ENCODE measurements at places on chromosomes 2 and 18.

DNA sequence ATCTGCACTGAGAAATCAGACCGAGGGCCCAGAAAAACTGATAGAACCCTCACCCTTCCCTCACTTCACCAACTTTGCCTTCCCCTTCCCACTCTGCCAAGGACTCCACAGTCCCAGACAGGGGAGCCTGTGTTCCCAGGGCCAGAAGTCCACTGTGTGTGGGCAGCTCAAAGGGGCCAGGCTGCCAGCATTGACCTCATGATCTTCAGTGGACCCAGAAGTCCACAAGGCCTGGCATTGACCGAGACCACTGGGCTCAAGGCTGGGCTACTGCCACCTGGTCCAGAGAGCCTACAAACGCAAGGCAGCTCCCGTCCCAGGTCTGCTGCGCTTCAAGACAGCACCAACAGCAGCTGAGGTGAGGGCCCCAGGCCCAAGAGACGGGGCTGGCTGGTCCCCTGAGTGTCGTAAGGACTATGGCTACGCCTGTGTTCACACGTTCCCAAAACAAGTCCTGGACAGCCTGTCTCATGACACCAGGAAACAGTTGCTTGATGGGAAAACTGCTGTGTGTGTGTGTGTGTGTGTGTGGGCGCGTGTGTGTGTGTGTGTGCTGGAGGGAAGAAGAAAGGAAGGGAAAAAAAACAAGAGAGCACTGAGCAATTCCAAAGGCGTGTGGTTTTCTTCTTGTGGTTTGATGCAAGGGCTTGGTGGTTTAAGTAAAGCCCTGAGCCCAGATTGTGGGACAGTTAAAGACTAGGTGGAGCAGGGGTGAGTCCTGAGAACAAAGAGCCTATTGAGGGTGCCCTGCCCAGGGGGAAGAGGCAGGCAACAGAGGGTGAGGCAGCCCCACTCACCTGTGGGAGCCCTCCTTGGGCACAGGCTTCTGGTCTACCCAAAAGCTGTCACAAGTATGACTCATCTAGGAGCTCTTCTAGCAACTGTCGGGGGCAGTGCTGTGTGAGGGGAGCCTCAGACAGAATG is 46.6 kb upstream of the ZBTB7C start:
- DNase-seq, result no peak
- no peaks in the 10 kb centered on the region for H3K27me3 ChIP-seq
- H3K4me1 ChIP-seq, result peaks cover 55% of the 10 kb centered on the region
- H3K27ac ChIP-seq, result no peak overlapping the region

DNA sequence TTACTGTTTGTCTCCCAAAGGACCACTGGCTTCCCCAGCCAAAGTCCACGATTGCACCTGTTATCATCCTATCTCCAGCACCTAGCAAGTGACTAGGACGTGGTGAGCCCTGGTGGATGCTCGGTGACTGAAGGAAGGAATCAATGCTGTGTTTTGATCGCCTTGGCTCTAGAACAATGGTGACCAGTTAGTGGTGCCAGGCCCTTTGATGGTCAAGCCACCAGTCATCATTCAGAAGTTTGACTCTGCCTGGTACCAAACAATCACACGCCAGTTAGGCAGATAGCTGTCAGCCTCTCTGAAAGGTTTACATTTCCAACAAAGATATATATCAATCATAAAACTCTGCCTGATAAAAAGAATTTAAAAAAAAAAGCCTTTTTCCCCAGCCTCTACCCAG is 244.1 kb downstream of the SH3BP4 start:
- peaks cover 9% of the 10 kb centered on the region for H3K4me1 ChIP-seq
- peaks cover 25% of the 10 kb centered on the region for H3K27me3 ChIP-seq
- no peak overlapping the region for H3K4me3 ChIP-seq
- no peaks in the 10 kb centered on the region for H3K36me3 ChIP-seq
- H3K27ac ChIP-seq, result no peak overlapping the region

DNA sequence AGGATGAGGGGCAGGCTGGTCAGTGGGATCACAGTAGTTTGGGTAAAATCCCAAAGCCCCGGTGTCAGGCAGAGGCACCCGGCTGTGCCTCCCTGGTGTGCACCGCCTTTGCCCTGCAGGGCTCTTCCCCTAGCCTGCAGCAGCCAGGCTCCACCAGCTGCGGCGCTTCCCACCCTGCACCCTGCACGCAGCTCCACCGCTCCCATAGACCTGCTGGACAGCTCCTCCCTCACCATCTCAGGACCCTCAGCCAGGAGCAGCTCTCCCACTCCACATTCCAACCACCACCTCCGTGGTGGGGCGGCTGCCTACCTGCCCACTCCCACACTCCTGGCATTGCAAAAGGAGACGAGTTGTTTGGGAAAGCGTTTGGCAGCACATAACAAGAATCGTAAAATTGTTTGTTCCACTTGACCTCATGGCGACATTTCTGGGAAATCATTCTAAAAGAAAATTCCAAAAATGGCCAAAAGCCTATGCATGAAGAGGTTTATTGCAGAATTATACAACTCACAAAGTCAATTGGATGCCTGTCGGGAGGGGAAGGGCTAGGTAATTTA is 287.4 kb upstream of the HDAC4 start:
- DNase-seq, result no peak
- H3K36me3 ChIP-seq, result no peaks in the 10 kb centered on the region
- H3K4me1 ChIP-seq, result no peaks in the 10 kb centered on the region
- H3K27ac ChIP-seq, result no peak overlapping the region

GRCh38 chr2:237533668-237534161 is 32.7 kb upstream of the PRLH start:
- H3K27me3 ChIP-seq, result peaks cover 85% of the 10 kb centered on the region
- H3K4me1 ChIP-seq, result no peaks in the 10 kb centered on the region
- no peaks in the 10 kb centered on the region for H3K36me3 ChIP-seq
- no peak overlapping the region for H3K27ac ChIP-seq

- no peak for DNase-seq
- H3K4me1 ChIP-seq, result no peaks in the 10 kb centered on the region
- H3K4me3 ChIP-seq, result no peak overlapping the region
- no peaks in the 10 kb centered on the region for H3K36me3 ChIP-seq
- no peak overlapping the region for H3K27ac ChIP-seq
Measured at GRCh38 chr2:153134725-153135124, 343.8 kb downstream of the RPRM start.

DNA sequence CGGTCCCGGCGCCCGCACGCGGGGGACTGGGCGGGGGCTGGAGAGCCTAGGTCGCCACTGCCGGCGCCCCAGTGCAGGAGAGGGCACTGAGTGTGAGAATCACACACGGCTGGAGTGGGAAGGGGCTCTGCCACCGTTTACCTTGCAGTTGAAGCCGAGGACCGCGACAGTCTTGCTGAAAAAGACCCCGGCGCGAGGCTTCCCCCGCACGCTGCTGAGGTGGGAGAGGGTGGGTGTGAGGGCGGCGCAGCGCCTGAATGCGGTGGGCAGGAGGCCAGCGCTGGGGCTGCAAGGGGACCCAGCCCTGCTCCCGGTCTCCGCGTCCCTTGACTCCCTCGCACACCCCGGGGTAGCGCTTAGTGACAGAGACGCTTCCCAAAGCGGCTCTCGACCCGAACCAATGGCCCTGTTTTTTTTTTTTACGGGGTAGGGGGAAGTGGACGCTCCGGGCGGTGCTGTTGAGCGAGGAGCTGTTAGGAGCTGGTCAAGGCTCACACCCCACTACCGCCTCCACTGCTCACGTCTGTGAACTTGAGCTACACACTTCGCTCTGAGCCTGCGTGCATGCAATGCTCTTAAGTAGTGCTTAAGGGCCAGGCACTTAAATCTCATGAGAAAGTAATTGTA is 794 bp downstream of the NOTO start:
- H3K4me3 ChIP-seq, result no peak overlapping the region
- H3K4me1 ChIP-seq, result peaks cover 45% of the 10 kb centered on the region
- DNase-seq, result no peak
- no peak overlapping the region for H3K27ac ChIP-seq

DNA sequence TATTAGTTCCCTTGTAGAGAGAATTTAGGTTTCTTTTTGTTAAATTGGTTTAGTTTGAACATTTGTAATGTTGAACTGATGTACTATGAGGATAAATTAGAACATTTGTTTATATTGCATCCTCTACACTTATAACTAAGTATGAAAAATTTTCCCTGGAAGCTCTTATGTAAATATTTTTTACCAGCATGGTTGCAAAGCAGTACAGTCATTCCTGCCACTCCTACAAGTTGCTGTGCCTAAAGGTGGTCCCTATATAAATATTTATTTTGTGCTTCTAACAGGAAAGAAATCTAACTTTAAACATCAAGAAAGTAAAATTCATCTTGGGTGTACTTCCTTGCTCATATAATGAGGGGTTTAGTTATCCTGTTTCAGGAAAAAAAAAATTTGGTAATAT is 14.2 kb downstream of the TWSG1 start:
- no peak overlapping the region for H3K27ac ChIP-seq
- no peak overlapping the region for H3K4me3 ChIP-seq
- H3K27me3 ChIP-seq, result no peaks in the 10 kb centered on the region
- DNase-seq, result no peak
- no peaks in the 10 kb centered on the region for H3K36me3 ChIP-seq
- peaks cover 15% of the 10 kb centered on the region for H3K4me1 ChIP-seq

DNA sequence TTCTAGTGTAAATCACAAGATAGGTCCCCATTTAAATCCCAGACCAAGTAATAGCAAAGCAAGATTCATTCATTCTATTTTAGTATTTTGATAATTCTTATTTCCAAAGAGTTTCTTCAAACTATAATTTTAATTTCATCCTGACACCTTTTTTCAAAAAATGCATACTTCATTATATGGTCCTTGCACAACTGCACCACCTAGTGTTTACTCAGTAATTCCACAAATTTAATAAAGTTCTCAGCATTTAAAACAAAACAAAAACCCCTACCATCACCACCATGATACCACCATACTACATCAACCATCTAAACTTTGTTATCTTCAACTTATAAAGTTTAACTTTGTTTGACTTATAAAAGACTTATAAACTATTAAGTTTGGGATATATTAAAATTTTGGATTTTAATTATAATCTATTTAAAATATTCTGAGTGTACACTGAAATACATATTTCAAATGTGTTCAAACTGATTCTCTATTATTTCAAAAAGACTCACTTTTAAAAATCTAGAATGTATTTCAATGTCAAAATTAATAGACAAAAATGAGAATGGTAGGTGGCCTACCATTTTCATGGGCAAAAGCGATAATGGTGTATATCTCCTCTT is 44.2 kb downstream of the WDPCP start:
- H3K36me3 ChIP-seq, result no peaks in the 10 kb centered on the region
- H3K4me3 ChIP-seq, result no peak overlapping the region
- H3K27me3 ChIP-seq, result no peaks in the 10 kb centered on the region
- H3K4me1 ChIP-seq, result no peaks in the 10 kb centered on the region
- H3K27ac ChIP-seq, result no peak overlapping the region
